ENCODE measurements at places on chromosomes 6 and 20.
A peak's percentile ranks its signal among the peaks of the same experiment; 100 is the strongest.

DNA sequence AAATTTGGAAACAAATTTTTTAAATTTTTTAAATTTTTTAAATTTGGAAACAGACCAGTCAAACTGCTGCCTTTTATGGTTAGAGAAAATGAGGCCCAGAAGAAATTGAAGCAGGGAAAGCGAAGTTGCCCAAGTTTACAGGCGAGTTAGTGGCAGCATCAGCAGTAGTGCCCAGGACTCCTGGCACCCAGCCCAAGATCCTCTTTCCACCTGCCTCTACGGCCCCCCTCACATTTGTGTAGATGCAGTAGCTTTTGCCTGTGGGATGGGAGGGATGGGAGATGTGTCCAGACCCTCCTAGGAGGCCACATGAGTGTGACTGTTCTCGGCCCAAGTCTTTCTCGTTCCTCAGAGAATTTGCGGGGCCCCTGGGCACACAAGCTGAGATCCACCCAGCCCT lies 49.8 kb downstream of the HNF4A start:
- DNase-seq = no peak

GRCh38 chr20:21508230-21509078 lies 5.4 kb downstream of the NKX2-2 start:
- no peak for DNase-seq

GRCh38 chr6:7731294-7731693 lies 5.4 kb downstream of the BMP6 start:
- DNase-seq = no peak

GRCh38 chr6:142853244-142854180 lies 91.5 kb downstream of the HIVEP2 start:
- DNase-seq = no peak

DNA sequence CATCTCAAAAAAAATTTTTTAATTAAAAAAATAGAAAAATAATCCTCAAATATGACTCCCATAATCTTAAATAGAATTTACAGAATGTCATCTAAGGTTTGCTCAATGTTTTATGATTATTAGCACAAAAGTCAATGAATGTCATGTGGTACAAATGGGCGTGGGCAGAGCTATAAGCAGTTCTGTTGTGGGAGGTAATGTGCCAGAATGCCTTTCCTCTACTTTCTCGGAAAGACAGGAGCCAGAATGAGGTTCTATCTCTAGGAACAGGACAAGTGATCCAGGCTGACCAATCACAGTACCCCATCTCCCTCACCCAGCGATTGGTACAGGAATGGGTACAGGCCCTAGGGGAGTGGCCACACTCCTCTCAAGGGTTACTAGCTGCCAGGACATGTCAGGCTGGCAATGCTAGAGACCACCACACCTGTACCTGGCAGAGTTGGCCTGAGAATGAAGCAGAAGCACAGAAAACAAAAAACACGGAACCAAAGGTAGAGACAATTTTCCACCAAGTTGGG lies 15.1 kb downstream of the RALGAPA2 start:
- no peak for DNase-seq

DNA sequence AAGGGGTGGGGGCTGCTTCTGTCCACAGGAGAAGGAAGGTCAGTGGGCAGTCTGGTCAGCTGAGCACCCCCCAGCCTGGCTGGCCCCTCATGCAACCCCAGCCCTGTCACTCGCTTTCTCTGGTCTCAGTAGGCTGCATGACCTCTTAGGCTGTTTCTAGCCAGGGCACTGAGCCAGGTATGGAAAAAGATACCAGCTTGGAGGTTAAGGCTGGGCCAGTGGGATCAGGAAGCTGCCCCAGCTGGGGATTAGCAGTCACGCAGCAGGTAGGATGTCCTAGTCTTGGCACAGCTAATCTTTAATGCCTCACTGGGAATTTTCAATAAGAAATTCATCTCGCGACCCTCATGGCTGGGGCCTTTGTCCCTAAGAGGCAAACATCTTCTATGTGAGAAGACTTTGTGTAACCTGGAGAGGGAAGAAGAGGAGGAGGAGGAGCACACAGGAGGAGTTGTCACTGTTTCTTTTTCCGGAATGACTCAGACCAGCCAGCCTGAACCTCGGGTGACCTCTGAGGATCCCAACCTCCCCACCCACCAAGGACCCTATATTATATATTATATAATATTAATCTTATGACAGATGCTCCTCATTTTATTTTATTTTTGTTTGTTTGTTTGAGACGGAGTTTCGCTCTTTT lies 2.4 kb upstream of the BPIFA2 start:
- DNase-seq = no peak

- DNase-seq = no peak
Measured at GRCh38 chr6:15949982-15950381, 178.9 kb upstream of the MYLIP start.

GRCh38 chr20:53642196-53643030 lies 48.8 kb upstream of the ZNF217 start:
- DNase-seq = no peak

DNA sequence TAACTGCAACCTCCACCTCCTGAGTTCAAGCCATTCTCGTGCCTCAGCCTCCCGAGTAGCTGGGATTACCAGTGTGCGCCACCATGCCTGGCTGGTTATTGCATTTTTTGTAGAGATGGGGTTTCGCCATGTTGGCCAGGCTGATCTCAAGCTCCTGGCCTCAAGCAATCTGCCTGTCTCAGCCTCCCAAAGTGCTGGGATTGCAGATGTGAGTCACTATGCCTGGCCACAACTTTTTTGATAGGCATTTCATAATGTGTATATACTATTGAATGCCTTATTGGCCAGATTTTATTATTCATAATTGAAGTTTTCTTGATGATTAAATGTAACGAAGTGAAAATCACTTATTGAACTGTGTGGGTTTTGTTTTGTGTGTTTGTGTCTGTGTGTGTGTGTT lies 27.9 kb downstream of the FIG4 start:
- DNase-seq = no peak

GRCh38 chr6:64489763-64490162 lies 854.2 kb downstream of the PHF3 start:
- DNase-seq = no peak

DNA sequence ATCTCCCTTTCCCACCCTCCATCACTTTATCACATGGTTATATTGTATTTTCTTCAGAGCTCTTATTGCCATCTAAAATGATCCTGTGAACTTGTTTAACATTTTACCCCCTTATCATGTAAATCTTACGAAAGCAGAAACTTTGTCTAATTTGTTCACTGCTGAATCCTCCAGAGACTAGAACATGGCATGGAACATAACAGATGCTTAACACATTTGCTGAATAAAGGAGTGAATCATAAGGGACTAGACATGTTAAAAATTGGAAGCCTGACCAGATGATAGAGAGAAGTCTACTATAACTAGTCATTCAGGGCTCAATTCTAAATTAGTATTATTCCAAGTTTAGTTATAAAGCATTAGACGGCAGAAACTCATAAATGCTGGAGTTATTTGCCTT lies 73.3 kb downstream of the MAN1A1 start:
- DNase-seq = no peak

DNA sequence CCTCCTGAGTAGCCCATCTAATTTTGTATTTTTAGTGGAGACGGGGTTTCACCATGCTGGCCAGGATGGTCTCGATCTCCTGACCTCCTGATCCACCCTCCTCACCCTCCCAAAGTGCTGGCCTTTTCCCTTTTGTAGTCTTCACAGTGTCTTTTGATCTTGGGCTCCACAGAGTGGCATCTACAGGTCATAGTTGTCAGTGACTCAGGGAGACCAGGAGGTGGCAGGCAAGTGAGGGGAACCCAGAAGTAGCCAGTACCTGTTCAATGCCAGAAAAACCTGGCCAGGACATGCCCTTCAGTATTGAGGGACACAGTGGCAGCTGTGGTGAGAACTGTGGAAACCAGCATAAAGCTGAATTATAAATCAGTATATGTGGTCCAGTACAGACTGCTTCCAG lies 19.6 kb downstream of the RPP21 start:
- DNase-seq = no peak

- DNase-seq = no peak
Measured at GRCh38 chr6:137724018-137724403, 143.0 kb upstream of the TNFAIP3 start.

GRCh38 chr20:9258901-9259300 lies 190.0 kb downstream of the PLCB4 start:
- no peak for DNase-seq

DNA sequence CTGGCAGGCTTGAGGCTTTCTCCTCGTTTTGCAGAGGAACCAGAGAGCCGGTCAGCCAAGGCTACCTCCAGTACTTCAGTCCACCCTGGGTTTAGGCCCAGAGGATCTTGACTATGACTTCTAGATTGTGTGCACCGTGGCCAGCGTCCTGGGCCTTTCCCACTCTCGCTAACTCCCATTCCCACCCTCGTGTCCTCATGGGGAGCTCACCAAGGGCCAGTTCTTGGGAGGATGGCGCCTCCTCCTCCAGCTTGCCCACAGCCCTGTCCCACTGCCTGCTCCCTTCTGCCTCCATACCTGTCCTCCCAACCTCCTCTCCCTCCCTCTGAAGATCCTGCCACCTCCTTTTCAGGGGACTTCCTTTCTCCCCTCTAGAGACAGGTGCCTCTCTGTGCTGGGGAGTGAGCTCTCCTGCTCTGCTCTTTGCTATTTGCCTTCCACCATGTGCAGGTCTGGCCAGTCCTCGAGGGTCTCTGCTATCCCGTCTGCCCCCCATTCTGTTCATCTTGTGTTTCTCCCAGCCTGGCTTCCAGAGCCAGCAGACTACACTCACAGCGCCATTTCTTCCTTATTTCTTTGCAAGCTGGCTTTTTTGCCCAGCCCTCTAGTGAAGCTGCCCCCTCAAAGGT lies 4.4 kb upstream of the SYNJ2 start:
- no peak for DNase-seq

GRCh38 chr20:52204136-52204535 lies 12.6 kb upstream of the ZFP64 start:
- DNase-seq = no peak

DNA sequence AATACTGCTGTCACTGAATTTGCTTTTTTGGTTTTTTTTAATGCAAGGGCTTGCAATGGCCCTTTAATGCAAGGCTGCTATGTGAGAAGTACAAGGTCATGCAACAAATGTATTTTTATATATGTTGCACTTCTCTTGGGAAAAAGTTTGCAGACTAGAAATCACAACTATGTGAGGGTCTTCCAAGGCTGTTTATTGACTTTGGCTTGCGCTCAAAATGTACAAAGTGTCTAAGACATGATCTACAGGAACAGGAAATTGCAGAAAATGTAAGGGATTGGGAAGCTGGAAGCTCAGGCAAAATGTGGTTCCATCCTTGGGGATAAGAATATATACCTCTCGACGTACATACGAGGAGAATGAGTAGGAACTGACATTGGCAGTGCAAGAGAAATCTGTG lies 92.2 kb upstream of the F13A1 start:
- DNase-seq = no peak

DNA sequence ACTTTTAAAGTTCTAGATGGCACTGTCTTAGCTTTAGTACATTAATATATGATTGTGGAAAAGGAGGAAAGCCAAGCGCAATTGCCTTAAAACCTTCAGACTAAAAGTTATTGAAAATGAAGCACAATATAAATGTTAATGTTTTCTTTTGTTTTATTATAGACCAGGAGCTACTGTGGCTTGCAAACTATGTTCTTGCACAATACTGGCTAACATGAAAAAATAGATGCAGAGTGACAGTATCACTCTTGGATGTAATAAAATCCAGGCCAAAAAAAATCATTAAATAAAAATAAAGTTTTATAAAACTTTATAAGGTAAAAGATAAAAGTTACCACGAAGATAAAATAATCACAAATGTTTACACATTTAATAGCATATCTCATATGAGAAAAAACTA lies 18.3 kb upstream of the PLN start:
- no peak for DNase-seq

GRCh38 chr6:37142050-37142614 lies 27.8 kb upstream of the PIM1 start:
- no peak for DNase-seq

DNA sequence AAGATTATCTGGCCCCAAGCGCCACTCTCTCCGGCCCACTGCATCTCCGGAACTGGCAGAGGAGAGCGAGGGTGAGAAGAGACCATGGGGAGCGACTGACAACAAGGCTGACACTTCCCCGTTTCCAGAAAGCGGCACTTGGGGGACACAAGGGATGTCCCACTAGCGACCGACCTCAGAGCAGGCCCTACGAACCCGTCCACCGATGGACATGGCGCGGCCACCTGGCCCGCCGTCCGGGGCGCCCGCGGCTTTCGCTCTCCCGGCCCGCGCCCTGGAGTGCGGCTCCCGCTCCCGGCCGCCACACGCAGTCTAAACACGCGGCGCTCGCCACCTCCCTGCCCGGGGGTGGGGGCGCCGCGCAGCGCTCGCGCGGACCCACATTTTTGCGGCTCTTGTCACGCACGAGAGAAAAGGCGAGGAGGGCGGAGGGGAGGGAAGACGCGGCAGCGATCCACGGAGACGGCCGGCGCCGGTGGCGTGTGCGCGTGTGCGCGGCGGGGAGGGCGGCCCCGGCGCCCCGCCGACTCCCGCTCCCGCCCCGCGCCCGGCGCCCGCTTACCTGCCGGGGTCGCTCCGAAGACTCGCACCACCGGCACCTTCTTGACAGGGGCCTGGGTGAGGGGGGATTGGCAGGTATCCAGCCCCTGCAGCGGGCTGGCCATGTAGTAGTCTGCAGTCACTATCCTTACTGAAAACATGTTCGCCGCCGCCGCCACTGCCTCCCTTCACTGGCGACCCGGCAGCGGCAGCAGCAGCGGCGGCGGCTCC lies 645 bp downstream of the REV3L start:
- DNase-seq = peak; percentile 27

GRCh38 chr20:47677635-47678453 lies 107.4 kb downstream of the SULF2 start:
- DNase-seq = peak; percentile 48

- DNase-seq = no peak
Measured at GRCh38 chr6:156977527-156978291, 200.5 kb downstream of the ARID1B start.

- DNase-seq = no peak
Measured at GRCh38 chr6:108655806-108656651, 95.3 kb downstream of the FOXO3 start.

- no peak for DNase-seq
Measured at GRCh38 chr6:52435345-52435744, 15.2 kb downstream of the EFHC1 start.

DNA sequence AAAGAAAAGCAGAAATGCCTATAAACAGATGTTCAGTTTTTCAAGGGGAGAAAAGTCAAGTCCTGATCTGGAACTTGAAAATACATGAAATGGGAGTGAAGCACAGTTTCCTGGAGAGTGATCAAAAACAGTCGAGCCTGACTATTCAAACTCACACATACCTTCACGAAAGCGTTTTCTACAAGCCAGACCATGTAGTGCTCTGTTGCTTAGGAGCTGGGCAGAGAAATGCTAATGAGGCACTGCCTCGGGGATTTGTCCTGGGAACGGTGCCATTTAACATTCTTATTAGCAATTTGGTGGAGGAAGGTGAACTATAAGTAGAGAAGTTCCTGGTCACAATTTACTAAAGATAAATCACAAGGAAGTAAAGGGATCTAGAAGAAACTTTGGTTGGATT lies 5.9 kb downstream of the NHSL1 start:
- no peak for DNase-seq

GRCh38 chr6:63014290-63014689 lies 197.0 kb upstream of the FKBP1C start:
- no peak for DNase-seq
